ENCODE measurements at places on chromosomes 3 and 15. TPM values are rescaled to one million over a fixed set of nuclear protein-coding genes. Genes with fewer than 3 reads are reported as not detected.

Gene HDC
- total RNA-seq: not detected

Gene DLL4
- total RNA-seq: not detected

Gene BFSP2
- not detected for total RNA-seq

Gene KNL1
- total RNA-seq: 0.21 TPM

Gene AMT
- total RNA-seq: 9.4 TPM

Gene EPHB1
- total RNA-seq: not detected

Gene SLC12A1
- not detected for total RNA-seq

- H3K27me3 ChIP-seq: no peaks in the 10 kb centered on the region
- no peaks in the 10 kb centered on the region for H3K4me1 ChIP-seq
- no peaks in the 10 kb centered on the region for H3K36me3 ChIP-seq
- no peak overlapping the region for H3K27ac ChIP-seq
- no peak overlapping the region for H3K4me3 ChIP-seq
Observed at GRCh38 chr3:35966629-35967464, 327.5 kb downstream of the ARPP21 start.

DNA sequence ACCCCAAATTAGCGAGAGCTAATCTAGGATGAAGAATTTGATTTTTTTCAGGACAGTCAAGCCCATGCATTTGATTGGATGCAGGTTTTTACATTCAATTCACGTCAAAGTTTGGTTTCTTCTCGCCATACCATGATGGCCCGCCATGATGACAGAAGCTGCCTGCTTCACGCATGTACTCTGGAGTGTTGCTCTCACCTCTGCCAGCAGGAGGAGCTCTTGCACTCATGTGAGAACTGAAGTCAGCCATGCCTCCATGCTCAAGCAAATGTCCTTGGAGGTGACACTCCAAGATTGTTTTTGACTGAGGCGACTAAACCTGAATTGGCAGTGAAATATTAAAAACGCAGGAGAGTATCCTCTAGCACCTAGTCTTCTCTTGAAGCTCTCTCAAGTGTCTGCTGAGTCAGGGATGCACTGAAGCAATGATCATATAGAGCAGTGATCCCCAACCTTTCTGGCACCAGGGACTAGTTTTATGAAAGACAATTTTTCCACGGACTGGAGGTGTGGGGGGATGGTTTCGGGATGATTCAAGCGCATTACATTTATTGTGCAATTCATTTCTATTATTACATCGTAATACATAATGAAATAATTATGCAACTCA is 120.9 kb downstream of the SAMMSON start:
- H3K36me3 ChIP-seq: no peaks in the 10 kb centered on the region
- H3K27ac ChIP-seq: no peak overlapping the region
- DNase-seq: peak; percentile 14
- H3K4me3 ChIP-seq: no peak overlapping the region
- peaks cover 11% of the 10 kb centered on the region for H3K27me3 ChIP-seq

- H3K27ac ChIP-seq: no peak overlapping the region
- no peak overlapping the region for H3K4me3 ChIP-seq
- DNase-seq: no peak
- H3K36me3 ChIP-seq: no peaks in the 10 kb centered on the region
Observed at GRCh38 chr15:96672629-96673028, 342.1 kb downstream of the NR2F2 start.

DNA sequence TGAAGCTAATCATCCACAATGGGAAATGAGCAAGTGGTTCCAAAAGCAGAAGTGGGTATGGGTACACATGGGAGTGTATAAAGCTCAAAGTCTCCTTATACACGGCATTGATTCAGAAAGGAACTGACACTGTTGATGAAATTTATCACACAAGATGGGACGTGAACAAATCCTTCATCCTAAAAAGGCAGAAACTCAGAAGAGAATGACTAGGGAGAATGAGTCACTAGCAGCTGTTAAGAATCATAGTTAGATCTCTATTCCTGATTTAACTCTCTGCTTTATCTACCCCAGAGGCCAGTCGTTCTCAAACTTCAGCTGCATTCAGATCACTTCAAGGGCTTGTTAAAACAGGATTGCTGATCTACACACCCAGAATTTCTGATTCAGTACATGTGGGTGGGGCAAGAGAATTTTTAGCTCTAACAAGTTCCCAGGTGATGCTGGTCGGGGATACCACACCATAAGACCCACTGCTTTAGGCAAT is 97.7 kb upstream of the PHLDB2 start:
- peaks cover 6% of the 10 kb centered on the region for H3K36me3 ChIP-seq
- H3K27ac ChIP-seq: no peak overlapping the region
- H3K27me3 ChIP-seq: no peaks in the 10 kb centered on the region
- no peak overlapping the region for H3K4me3 ChIP-seq

GRCh38 chr3:121592856-121593702 is at the start of gene FBXO40:
TSS of gene FBXO40 (plus strand) at chr3:121593379. CDS start at chr3:121620576, 27,197 bp downstream.
- no peak for DNase-seq
- H3K4me1 ChIP-seq: no peaks in the 10 kb centered on the region
- H3K36me3 ChIP-seq: no peaks in the 10 kb centered on the region
- H3K4me3 ChIP-seq: no peak within 1 kb of the TSS
- no peaks in the 10 kb centered on the region for H3K27me3 ChIP-seq
- H3K27ac ChIP-seq: no peak within 1 kb of the TSS

- H3K4me1 ChIP-seq: peaks cover 38% of the 10 kb centered on the region
- peak overlapping the region; percentile 58 for H3K27ac ChIP-seq
- no peaks in the 10 kb centered on the region for H3K27me3 ChIP-seq
- no peak for DNase-seq
- no peaks in the 10 kb centered on the region for H3K36me3 ChIP-seq
Observed at GRCh38 chr3:152323834-152324233, 55.1 kb downstream of the MBNL1 start.

GRCh38 chr15:51371266-51371665 is 29.8 kb downstream of the GLDN start:
- DNase-seq: no peak
- no peaks in the 10 kb centered on the region for H3K4me1 ChIP-seq
- no peak overlapping the region for H3K27ac ChIP-seq
- H3K36me3 ChIP-seq: no peaks in the 10 kb centered on the region

DNA sequence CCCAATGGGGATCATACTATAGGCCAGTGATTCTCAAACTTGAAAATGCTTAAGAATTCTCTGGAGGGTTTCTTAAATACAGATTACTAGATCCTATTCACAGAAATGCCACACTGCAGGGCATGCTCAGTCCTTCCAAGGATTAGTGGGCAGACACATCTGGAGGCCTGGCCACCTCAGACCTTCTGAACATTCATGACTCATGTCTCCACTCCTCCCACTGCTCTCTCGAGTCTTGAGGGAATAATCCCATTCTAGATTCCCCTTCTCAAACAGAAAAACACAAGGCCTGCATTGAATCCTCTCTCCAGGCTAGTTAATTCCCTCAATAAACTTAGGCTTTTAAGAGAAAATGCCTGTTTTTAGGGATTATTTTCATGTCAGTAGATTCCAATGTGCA is 22.1 kb downstream of the ZNF621 start:
- no peak for DNase-seq
- no peak overlapping the region for H3K4me3 ChIP-seq
- no peak overlapping the region for H3K27ac ChIP-seq
- H3K36me3 ChIP-seq: no peaks in the 10 kb centered on the region

- no peaks in the 10 kb centered on the region for H3K36me3 ChIP-seq
- H3K27me3 ChIP-seq: peaks cover 8% of the 10 kb centered on the region
- no peak overlapping the region for H3K27ac ChIP-seq
- no peak overlapping the region for H3K4me3 ChIP-seq
- no peak for DNase-seq
- H3K4me1 ChIP-seq: no peaks in the 10 kb centered on the region
Observed at GRCh38 chr15:35603301-35603700, 57.3 kb upstream of the DPH6 start.

DNA sequence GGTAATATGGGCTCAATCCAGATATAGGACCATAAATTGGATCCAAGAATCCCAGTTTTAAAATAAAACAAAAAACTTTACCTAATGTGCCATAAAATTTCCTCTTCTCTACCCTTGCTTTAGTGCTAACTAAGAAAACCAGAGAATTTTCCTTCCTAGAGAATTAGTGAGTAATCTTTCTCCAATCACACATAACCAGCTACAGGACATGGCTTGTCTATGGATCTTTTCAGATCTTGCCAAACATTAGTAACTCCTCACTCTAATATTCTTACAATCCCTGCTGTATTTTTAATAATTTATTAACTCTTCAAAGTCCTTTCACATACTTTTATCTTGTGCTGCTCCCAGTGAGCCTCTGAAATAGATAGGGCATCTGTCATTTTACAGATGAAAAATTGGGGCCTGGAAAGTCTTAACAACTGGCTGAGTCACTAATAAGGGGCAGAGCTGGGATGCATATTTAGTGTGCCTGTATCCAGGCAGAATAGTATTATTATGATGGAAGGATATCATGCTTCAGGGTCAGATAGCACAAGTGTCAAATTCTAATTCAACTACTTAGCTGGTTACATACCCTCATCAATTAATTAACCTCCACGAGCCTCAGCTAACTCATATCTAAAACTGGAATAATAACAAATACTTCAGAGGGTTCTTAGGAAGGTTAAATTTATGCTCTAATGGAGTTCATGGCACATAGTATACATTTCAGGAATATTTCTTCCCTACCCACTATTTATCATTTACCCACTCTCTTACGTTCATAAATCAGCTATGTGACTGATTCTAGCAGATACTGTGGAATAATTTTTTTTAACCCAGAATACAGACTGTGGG is 5.6 kb downstream of the ZBED2 start:
- peaks cover 29% of the 10 kb centered on the region for H3K4me1 ChIP-seq
- peak overlapping the region; percentile 21 for H3K27ac ChIP-seq
- no peaks in the 10 kb centered on the region for H3K27me3 ChIP-seq
- H3K4me3 ChIP-seq: no peak overlapping the region
- peaks cover 89% of the 10 kb centered on the region for H3K36me3 ChIP-seq
- no peak for DNase-seq
